Breast epithelium (tissue), 4 donors: ENCODE measurements at places on chromosomes 4 and X. TPM values are rescaled to one million over a fixed set of nuclear protein-coding genes. Genes with fewer than 3 reads are reported as not detected.

- DNase-seq: no peak
Measured at GRCh38 chrX:63747331-63747730, 37.7 kb downstream of the ARHGEF9 start.

- no peak for DNase-seq
Measured at GRCh38 chrX:44506678-44507077, 36.0 kb downstream of the FUNDC1 start.

DNA sequence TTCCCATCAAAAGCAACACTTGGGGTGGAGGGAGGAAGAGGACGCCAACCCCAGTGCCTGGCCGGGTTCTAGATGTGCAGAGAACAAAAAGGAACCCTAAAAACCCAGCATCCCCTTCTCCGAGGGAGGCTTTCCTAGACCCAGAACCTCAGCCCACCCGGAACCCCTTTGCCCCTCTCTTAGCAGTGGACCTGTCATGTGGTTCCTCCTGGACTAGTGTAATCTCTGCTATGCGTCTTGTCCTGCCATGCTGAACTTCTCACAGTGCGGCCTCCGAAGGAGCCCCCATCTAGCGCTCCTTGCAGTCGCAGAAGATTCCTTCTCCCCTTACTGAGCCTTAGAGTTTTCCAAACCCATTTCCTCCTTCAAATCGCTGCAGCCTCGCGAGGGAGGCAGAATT, 1.1 kb upstream of the PRRG3 start:
- DNase-seq: no peak

DNA sequence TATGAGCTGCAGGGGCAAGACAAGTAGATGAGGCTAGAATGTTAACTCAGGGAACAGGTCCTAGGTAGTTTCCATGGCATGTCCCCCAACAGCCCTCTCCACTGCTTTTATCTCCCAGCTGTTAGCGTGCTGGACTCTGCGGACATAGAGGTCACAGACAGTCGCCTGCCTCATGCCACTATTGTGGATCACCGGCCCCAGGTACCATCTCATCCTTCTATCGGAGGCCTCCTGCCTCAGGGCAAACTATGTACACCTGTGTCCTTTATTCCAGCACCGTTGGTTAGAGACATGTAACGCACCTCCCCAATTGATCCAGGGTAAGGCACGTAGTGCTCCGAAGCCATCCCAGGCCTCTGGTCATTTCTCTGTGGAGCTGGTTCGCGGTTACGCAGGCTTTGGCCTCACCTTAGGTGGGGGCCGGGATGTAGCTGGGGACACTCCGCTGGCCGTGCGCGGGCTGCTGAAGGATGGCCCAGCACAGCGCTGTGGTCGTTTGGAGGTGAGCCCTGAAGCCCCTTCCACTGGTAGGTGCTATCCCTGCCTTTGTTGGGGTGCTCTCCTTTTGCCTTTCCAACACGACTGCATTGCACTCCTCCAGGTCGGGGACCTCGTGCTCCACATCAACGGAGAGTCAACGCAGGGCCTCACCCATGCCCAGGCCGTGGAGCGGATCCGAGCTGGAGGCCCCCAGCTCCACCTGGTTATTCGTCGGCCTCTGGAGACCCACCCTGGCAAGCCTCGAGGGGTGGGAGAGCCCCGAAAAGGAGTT, 2.2 kb downstream of the MAGIX start:
- no peak for DNase-seq

- no peak for DNase-seq
Measured at GRCh38 chr4:82711158-82711785, 87.3 kb downstream of the SCD5 start.

Gene PDCL2
- not detected for total RNA-seq

Gene SH3RF1
- total RNA-seq: 37.0 TPM

DNA sequence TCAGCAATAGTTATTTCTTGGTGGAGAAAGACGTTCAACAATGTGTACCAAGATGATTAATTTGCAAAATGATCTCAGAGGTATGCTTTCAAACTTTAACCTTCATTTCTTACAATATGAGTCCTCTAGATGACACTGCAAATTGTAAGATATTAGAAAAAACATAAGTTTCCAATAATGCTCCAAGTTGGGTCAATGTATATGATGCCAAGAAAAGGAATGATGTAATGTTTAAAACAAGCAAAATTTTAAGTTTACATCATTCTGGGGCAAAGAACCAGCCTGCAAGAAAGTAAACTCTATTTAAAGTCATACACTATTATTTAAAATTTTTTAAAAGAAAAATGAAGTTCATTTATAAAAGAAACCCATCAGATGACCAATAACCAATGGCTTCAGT, 56.1 kb downstream of the PRSS12 start:
- no peak for DNase-seq

Gene ATP8A1
- total RNA-seq: 17.0 TPM

Gene XAGE2
- total RNA-seq: not detected

Gene ZCCHC12
- not detected for total RNA-seq

Gene UGT8
- 3.9 TPM for total RNA-seq

Gene ZNF185
- 5.9 TPM for total RNA-seq

GRCh38 chr4:26343038-26343398, 22.2 kb downstream of the RBPJ start:
- no peak for DNase-seq

DNA sequence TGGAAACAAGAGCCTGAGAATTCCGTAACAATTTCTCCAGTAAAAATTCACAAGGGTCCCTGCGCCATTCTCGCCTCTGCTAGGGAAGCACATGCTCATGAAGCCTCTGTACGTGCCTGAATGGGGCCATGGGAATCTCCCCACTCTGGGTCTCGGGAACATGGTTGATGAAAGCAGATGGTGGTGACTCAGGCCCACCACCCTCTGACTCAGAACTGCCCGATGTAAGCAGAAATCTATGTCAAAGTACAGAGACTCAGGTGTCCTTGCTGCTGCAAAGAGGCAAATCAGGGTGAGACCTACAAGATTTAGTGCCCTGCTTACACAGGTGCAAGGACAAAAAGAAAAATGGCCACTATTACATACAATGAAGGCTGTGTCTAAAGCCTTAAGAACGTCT, 65.0 kb downstream of the SCD5 start:
- DNase-seq: no peak

Gene CXorf49
- not detected for total RNA-seq

Gene TRO
- 22.0 TPM for total RNA-seq

DNA sequence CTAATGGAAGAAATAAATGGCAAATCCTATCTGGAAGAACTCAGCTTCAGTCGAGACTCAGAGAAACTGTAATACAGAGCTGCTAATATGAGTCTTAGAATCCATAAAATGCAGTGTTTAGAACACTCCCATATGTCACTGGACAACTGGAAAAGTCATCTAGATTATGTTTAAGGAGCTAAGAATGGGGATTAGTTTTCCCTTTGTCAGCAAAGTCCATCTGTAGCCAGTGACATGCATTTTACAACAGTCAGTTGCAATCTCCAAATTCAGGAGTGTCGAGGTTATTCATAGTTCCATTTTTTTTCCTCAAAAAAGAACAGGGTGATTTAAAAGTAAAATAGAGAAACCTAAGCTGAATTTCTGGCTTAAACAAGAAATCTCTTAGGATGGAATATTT, 516.6 kb upstream of the GALNT7 start:
- DNase-seq: no peak

GRCh38 chr4:21811565-21811964, 137.0 kb downstream of the KCNIP4 start:
- DNase-seq: no peak

Gene CDKL5
- 5.3 TPM for total RNA-seq

Gene CRLF2
- total RNA-seq: not detected

DNA sequence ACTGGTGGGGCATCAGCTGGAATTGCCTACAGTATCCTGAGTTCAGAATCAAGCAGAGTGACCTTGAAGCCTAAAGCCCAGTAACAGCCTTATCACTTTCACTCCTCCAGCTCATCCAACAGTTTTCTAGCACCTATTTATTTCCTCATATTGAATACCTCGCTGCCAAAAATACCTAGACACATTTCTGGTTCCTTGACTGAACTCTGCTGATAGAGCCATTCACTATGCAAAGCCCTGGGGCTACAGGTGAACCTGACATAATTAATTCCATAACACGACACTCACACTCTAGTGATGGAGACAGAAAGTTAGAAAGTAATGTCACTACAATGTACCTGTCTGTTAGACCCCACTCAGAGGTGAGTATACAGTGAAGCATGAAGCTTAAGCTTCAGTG, 149.0 kb upstream of the STX18 start:
- no peak for DNase-seq

Gene GSX2
- not detected for total RNA-seq

Gene RBPJ
- total RNA-seq: 64.9 TPM

- no peak for DNase-seq
Measured at GRCh38 chr4:2421928-2422327, 3.2 kb downstream of the CFAP99 start.

DNA sequence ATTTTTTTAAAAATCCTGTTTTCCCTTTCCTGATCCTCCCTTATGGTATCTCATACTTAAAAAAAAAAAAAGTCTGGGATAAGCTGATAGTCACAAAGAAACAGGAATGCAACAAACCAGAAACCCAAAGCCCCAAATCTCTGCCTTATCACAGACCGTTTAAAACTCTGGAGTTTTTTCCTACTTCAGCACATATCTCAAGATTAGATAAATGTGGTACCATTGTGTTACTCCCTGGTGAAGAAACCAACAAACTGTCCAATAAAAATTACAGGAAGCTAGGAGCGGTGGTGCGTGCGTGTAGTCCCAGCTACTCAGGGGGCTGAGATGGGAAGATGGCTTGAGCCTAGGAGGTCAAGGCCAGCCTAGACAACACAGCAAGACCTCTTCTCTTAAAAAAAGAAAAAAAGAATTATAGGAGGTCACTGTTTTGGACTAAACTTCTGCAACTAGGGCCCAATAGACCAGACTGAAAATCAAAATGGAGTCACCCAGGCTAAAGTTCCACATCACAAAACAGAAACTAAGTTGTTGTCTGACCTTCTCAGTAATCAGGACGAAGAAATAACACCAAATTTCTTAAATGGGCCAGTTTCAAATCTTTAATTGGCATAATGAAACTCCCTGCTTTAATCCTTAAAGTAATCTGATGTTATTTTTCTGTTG, 51.9 kb downstream of the RBM47 start:
- DNase-seq: no peak

- no peak for DNase-seq
Measured at GRCh38 chr4:26060286-26060685, 146.3 kb downstream of the SMIM20 start.

GRCh38 chr4:75698162-75698962, 25.2 kb upstream of the G3BP2 start:
- no peak for DNase-seq

DNA sequence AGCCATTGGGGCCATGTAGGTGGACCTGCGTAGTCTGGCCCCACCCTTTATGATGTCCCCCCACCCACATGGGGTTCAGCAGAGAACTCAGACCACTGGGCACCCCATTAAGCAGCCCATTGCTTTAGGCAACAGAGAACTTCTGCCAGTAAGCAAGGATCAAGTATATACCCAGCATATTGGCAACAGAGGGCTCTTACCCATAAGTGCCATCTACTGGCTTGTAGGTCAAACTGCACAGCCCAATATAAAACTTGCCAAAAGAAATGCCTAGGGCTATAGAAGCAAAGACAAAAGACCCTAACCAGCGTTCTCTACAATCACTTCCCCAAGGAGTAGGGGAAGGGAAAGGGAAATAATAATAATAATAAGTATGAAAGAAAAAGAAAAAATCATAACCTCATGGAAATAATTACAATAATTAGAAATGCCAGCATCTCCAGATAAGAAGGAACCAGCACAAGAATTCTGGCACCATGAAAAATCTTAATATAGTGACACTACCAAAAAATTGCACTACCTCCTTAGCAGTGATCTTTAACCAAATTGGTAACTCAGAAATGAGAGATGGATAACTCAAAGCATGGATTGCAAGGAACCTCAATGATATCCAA, 1090.7 kb downstream of the FAT4 start:
- no peak for DNase-seq

GRCh38 chrX:71671043-71671780, 3.9 kb downstream of the LOC101059915 start:
- DNase-seq: no peak

DNA sequence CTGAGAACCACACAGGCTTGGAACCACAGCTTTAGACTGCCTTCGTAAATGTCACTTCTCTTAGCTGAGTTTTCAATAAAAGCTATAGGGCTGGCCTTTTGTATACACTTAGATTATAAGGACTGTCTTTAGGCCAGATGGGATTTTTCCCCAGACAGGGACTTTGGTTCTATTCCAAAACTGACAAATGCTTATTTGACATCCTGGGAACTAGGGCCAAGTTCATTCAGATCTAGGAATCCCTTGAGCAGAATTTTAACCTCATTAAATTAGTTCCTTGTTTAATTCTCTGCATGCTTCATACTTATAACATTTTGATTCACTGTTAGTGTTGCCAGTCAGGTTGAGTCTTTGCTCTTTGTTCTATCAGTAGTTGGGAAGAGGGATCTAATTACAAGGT, 23.1 kb downstream of the ZRSR2 start:
- DNase-seq: no peak

DNA sequence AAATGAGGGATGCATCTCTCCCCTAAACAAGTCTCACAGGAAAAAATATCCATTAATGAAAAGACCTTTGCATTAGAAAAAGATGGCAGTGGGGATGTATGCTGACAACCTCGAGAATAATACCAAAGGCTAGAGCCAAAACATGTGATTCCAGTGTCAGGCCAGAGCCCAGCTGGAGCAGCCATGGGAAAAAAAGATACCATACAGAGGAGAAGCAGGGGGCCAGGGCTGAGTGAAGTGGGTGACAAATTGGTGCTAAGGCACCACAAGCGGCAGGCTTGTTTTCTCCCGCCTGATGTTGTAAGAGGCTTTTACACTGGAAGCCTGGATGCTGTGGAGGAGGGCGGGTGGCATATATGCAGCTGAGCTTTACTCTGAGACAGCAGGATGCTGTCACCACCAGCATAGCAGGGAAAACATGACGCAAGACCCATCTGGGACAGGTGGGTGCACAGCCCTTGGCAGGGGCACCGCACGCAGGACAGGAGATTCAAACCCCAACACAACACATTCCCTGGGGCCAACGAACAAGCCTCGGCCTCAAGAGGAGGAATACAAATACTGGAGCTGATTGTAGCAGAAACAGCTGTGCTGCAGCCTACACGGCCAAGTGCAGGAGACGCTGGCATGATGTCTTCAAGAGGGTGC, 91.9 kb downstream of the TSPAN5 start:
- no peak for DNase-seq

Gene TLR10
- 1.3 TPM for total RNA-seq

DNA sequence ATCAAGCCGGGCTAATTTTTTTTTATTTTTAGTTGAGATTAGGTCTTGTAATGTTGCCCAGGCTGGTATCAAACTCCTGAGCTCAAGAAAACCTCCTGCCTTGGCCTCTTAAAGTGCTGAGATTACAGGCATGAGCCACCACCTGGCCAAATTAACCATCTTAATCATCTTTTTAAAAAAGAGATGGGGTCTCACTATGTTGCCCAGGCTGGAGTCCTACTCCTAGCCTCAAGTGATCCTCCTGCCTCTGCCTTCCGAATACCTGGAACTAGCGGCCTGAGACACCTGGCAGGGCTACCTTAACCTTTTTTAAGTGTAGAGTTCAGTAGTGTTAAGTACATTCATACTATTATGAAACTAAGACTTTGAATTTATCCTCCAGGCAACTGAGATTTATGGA, 1.7 kb upstream of the RPS3A start:
- no peak for DNase-seq
